ENCODE measurements at places on chromosomes 3 and 15. TPM values are rescaled to one million over a fixed set of nuclear protein-coding genes. Genes with fewer than 3 reads are reported as not detected.

GRCh38 chr15:33834892-33835743 lies 133.2 kb upstream of the CHRM5 start:
- no peak for DNase-seq

GRCh38 chr15:25759421-25759820 lies 103.7 kb downstream of the ATP10A start:
- DNase-seq = no peak

Gene PTX3
- 0.52 TPM for total RNA-seq

DNA sequence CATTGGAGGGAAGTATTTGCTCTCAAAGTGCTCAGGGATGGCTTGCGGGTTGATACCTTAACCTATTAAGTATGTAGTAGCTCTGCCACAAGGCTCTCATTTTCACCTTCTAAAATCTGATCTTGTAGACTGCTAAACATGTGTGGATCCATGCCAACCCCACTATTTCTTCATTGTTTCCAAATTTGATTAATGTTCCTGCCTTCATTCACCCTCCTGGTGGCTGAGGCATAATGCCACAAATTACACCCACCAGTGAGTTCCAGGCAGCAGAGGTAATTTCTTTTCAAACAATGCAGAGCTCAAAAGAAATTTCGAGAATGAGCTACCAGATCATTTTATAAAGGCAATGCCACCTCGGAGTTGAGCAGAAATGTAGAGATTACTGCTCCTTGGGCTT lies 71.0 kb downstream of the EDEM1 start:
- no peak for DNase-seq

GRCh38 chr15:90681480-90681879 lies 35.7 kb upstream of the BLM start:
- DNase-seq = no peak

Gene INKA1
- 2.3 TPM for total RNA-seq

- no peak for DNase-seq
These were observed 170.9 kb downstream of the PLCL2 start for GRCh38 chr3:17055374-17056276.

DNA sequence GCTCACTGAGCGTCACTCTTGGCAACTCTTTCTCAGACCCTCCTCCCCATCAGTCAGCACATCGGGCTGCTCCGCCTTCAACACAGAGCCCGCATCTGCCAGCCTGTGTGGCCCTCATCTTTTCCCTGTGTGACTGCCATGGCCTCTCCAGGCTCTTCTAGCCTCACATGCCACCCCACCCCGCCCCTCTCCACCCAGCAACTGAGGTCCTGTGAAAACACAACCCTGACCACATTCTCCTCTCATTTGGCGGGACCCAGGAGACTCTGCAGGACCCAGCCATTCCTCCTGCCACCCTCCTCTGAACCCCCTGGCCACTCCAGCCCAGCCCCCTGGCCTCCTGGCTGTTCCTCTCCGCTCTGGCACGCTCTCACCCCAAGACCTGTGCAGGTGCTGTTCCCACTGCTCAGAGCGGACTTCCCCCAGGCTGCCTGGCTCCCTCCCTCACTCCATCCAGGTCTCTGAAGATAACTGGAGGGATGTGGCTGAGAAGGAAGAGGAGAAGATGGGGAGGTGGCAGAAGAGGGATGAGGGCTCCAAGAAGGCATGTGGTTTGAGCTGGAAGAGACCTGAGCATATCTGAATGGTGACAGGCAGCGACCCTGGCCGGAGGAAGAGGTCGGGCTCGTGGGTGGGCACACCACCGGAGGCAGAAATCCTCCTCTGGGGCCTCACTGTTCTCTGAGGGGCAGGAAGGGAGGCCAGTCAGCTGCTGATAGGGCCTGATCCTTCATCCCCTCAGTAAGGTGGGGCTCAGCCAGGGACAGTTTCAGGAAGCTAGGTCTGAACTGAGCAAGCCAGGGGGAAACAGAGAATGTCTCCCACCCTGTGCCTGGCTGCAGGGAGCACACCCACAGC lies 111.2 kb upstream of the RPL32 start:
- no peak for DNase-seq

Gene CCNDBP1
- 54.4 TPM for total RNA-seq

DNA sequence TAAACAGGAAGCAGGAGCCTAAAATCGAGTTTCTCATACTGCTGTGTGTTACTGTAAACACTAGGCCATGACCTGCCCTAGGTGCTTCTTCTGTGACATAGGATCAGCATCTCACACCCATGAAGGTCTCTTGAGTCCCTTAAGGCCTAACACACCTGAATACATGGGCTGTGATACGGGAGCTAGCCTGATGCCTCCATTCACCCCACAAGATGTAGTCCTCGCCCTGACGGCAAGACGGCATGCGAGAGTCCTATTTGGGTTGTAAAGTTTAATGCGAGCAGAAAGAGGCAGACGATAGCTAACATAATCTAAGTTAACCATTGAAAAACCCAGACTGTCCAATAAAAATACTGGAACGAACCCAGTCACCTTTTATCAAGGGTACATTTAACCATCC lies 241.1 kb upstream of the ICE2 start:
- no peak for DNase-seq

GRCh38 chr3:10310578-10310977 lies 10.3 kb downstream of the SEC13 start:
- DNase-seq = no peak

- no peak for DNase-seq
These were observed 28.3 kb downstream of the CD80 start for GRCh38 chr3:119531151-119531550.

Gene MAP3K13
- total RNA-seq = 8.4 TPM

DNA sequence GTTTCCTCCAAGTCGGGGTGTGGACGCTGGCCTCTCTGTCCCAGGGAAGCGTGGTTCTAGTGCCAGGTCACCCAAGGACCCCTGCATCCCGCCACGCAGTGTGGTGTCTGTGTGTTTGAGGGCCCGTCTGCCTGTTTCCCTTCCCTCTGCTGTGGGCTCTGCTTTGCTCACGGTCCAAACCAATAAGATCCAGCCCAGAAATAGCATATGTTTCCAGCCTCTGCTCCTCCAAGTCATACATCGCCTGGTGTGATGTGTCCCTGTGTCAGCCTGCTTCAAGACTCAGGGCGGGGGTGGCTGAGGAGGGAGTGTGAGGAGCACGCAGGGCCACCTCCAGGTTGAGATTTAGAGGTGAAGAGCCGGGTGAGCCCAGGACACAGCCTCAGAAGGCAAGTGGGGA lies 21.9 kb upstream of the RPL29 start:
- DNase-seq = no peak

DNA sequence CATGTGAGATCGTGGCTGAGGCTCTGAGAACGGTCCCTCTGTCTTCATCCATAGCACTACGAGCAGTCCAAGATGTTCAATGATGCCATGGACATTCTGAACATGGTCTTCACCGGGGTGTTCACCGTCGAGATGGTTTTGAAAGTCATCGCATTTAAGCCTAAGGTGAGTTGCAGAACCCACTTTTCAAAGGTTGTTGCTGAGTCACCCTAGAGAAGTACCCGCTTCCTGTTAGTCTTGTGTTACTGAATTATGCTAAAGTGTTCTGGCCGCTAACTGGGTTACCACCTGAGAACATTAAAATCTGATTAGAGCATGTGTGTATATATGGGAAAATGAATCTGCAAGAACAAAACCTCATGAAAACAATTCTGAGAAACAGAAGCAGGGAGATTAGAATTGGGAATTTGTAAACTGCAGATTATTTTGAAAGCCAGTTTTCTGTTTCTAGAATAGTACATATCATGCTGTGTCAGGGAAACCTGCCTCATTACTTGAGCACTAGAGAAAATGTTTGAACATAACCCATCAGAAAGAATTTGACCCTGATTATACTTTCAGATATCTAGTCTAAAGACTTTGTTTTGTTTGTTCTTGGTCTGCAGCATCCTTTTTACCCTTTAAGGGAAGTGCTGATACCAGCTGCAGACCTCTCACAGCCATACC lies 92.6 kb downstream of the CHDH start:
- DNase-seq = no peak

- DNase-seq = no peak
These were observed 16.3 kb downstream of the TMEM43 start for GRCh38 chr3:14141144-14141543.

Gene RTP3
- total RNA-seq = not detected

- no peak for DNase-seq
These were observed 75.6 kb downstream of the BFSP2 start for GRCh38 chr3:133475245-133476010.

DNA sequence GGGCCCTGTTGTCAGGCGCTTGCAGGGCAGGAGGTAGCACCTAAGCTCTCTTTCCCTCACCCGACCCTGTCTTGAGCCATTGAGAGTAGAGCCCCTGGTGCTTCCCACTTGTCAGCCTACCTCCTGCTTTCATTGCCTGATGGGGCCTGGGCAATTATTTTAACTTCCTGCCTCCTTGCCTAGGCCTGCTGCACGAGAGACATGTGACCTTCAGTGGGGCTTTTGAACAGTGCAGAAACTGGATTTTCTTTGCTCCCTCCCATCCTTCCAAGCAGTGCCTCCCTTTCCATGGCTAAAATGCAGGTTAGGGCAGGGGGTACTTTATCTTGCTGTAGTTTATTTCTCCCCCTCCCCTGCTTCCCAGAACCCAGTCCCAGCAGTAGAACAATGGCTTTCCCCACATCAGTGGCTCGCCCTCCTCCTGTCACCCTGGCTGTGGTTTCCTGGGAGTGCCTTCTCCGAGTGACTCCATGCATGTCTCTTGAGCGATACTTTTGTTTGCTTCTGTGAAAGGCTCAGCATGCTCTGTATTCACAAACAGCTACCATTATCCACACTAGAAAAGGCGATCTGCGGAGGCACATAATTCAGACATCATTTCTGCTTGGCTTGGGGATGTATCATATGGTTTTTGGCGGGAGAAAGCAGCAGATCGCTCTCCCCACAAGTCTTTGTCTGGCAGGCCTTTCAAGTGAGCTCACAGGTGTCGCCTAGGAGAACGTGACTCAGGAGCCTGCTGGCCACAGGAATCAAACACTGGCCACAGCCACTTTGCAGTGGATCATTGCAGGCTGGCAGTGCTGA lies 24.1 kb downstream of the PDIA5 start:
- no peak for DNase-seq

Gene SERINC4
- 0.44 TPM for total RNA-seq

- no peak for DNase-seq
These were observed 27.5 kb upstream of the FAM81A start for GRCh38 chr15:59410391-59410896.

Gene MYRIP
- total RNA-seq = 1.5 TPM

DNA sequence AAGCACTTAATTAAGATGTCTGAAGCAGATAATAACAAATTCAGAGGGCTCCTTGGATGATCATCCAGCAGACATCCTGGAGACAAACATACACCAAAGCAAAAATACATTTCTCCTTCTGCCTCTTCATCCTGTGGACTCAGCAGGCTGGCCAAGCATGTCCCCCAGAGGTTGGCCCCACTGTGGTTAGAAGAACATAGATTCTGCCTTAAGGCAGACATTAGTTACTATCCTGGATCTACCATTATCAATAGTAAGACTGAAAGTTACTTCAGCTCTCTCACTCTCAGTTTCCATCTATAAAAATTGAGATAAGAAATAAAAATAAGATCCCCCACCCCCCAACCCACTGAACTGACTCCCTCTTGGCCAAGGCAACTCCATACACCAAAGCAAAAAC lies 28.6 kb upstream of the TGFBR2 start:
- DNase-seq = no peak

DNA sequence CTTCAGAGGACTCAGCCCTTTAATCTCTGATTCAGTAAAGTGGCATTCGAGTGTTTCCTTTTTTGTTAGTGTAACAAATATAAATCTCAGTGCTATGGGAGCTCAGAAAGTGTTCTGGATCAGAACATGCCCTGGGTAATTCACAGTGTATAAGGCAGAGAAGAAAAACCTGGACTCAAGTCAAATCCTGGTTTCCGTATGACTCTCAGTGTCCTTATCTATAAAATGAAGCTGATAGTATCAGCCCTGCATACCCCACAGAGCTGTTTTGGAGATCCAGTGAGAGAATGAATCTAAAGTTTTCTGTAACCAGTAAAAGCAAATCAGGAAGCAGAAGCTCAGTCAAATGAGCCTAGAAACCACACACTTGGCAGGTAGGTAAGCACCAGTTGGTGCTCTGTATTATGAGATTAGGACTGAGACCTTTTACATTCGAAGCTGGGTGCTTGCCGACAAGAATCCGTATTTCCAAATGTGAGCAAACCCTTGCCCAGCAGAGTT lies 67.2 kb downstream of the IL1RAP start:
- DNase-seq = no peak

GRCh38 chr3:160210799-160211221 lies 14.4 kb upstream of the C3orf80 start:
- DNase-seq = no peak

DNA sequence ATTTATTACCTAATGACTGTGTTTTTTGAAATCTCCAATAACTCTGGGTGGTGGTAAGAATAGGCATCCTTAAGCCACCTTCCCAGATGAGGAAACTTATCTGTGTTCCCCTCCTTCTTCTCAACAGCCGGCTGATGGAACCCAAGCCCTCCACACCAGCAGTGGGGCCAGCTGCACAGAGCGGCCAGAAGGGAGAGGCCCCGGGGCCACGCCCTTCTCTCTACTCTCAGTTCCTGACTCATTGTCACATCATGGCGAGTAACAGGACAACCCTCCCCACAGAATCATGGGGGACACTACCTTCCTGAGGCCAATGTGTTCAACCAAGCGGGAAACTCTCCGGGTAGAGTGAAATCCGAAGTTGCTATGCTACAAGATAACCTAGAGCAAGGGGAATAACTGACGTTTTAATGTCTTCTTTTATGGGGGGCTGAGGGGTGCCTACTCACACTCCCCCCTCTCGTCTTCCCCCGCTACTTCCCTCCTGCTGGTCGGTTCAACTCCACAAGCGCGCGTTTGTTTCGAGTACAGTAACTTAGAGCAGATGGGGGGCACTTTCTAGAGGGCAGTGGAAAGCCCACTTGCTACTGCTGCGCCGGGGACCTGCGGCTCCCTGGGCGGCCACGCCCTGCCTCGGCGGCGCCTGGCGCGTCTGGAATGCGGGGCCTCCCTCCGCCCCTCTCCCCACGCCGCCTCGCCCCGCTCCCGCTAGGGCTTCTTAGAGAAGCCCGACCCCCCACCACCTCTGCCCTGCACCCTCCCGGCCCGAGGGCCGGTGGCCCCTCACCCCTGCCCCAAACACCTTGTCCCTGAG lies 621 bp downstream of the ANXA2 start:
- peak; percentile 79 for DNase-seq

Gene ATP8B4
- 2.5 TPM for total RNA-seq

DNA sequence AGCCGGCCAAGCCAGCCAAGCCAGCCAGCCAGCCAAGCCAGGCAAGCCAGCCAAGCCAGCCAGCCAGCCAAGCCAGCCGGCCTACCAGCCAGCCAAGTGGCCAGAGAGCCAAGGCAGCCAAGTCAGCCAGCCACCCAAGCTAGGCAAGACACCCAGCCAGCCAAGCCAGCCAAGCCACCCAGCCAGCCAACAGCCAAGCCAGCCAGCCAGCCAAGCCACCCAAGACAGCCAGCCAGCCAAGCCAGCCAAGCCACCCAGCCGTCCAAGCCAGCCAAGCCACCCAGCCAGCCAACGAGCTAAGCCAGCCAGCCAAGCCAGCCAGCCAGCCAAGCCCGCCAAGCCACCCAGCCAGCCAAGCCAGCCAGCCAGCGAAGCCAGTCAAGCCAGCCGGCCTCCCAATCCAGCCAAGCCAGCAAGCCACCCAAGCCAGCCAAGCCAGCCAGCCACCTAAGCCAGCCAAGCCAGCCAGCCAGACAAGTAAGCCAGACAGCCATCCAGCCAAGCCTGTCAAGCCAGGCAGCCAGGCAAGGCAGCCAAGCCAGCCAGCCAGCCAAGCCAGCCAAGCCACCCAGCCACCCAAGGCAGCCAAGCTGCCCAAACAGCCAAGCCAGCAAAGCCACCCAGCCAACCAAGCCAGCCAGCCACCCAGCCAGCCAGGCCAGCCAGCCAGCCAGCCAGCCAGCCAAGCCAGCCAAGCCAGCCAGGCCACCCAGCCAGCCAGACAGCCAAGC lies 200.5 kb downstream of the GOLGA6L6 start:
- DNase-seq = peak; percentile 71

Gene CGGBP1
- 48.5 TPM for total RNA-seq

- no peak for DNase-seq
These were observed 30.5 kb downstream of the GRK7 start for GRCh38 chr3:141793476-141794260.
